ENCODE measurements at places on chromosomes 11 and 22.

GRCh38 chr11:58647141-58647699, 24.8 kb downstream of the CNTF start:
- DNase-seq, result peak; percentile 82

DNA sequence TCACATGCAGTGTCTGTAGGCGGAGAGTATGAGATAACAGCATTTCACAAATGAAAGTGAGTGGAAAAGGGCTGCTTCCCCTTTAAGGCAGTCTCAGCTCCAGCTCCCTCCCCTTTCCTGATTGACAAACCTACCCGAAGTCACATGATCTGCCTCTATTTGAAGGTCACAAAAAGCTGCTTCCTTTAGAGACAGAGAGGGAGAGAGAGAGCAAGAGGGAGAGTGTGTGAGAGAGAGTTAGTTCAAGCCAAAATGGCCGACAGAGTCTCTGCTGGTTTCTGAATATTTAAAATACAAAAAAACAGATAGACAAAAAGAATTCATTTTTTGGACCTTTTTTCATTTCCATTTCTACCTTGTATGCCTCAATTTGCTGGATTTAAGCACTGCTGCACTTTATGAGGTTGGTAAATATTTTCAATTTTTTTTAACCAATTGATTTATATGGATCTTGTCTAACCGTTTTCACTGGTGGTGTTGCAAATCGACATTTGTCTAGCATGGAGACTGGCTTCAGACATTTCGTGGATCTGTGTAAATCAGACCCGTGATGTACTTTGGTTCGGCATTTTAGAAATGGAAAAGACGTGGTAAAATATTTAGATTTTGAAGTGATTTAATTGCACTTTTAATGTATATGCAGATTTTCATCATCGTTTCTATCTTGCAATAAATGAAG, at the start of gene TNRC6B:
TNRC6B (plus strand) TSS at position 188 of the 679 bp plus-strand sequence; CDS start at position 399, 211 bp downstream.
- DNase-seq, result peak; percentile 98

DNA sequence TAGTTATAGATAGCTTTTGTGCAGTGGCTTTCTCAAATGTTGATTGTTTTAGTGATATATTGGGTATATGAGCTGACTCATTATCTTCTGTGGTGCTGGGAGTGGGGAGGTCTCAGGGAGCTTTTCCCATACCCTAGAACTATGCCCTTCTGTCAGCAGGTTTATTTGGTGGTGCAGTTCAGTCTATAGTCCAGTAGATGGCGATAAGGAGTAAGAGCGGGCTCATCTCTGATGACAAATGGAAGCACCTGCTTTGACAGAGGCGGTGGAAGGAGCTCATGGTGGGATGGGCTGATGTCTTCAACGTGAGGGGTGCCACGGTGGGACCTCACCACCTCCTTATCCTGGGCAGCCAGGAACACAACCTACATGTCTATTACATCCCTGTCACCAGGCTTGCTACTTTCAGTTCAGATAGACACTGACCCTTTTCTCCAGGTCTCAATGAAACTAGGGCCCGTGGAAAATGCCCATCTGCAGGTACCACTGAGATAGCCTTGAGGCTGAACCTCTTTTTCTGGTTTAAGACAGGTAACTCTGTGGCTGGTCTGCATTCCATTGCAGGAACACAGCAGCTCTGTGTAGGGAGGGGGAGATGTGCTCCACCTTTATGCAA, 13.0 kb upstream of the OR6A2 start:
- peak; percentile 65 for DNase-seq

DNA sequence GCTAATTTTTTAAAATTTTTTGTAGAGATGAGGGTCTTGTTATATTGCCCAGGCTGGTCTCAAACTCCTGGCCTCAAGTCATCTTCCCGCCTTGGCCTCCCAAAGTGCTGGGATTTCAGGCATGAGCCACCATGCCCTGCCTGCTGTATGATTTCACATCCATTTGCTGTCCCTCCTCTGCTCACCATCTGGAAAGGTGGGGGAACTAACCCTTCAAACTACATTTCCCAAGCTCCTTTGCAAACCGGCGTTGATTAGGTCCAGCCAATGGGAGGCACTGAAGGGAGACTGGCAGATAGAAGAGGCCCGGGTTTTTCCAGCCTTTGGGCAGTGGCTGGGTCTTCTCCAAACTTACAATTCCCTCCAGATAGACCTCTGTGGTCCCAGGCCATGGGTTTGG, 19.3 kb downstream of the RFPL1 start:
- peak; percentile 47 for DNase-seq

GRCh38 chr11:111395081-111395480, 16.0 kb upstream of the POU2AF1 start:
- no peak for DNase-seq

DNA sequence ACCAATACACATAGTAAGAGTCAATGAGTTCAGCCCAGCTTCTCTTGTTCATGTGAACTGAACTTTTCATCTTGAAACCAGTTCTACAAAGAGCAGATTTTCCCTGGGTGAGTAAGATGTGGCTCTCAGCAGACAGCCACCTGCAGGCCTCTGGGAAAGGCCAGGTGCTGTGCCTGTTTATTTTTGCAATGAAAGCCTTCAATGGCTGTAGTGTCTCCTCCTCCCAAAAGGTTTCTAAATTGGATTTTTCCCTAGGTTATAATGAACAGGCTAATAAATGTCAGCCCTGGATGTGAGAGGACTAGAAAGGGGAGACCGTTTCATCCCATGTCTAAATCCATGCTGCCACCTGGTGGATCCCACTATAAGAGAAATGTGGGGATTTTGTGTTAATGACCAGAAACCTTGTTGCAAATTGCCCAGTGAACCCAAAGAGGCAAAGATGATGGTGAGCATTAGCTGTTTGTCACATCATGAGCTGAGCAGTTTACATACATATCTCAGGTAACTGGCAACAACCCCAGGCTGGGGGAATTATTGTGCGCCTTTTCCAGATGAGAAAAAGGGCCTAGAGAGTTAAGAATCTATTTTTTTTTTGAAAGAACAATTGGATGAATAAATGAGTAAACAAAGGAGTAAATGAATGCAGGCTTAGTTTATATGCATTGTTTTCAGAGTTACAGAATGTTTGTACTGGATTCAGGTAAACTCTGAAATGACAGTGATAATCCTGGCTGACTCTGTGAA, 12.7 kb downstream of the C11orf91 start:
- DNase-seq, result peak; percentile 76

GRCh38 chr22:27399161-27399560, 402.4 kb downstream of the MN1 start:
- no peak for DNase-seq

DNA sequence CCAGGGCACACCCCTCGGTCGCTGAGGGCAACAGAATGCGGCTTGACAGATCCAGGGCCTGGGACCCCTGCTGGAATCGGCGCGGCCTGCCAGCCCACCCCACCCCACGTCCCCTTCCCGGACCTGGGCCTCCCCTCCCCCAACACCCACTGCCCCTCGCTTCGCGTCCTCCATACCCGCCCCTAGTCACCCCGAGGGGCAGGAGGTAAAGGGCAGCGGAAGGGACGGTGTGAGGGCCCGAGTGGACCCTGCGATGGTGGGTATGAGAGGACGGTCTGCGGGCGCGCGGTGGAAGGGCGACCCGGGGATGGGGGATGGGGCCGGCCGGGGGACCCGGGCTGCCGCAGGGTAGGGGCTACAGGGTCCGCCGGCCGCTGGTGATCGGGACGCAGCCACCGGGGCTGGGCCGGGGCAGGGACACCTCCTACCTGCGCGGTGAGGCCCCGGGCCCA, 311 bp downstream of the APBB1 start:
- no peak for DNase-seq

GRCh38 chr11:85672105-85672902, 7.4 kb upstream of the CREBZF start:
- no peak for DNase-seq

GRCh38 chr11:32435511-32435941, at the start of gene WT1:
WT1 (minus strand) TSS chr11:32435539.
- no peak for DNase-seq

- DNase-seq, result peak; percentile 72
These were observed 1.6 kb downstream of the FADS1 start for GRCh38 chr11:61814958-61815789.

DNA sequence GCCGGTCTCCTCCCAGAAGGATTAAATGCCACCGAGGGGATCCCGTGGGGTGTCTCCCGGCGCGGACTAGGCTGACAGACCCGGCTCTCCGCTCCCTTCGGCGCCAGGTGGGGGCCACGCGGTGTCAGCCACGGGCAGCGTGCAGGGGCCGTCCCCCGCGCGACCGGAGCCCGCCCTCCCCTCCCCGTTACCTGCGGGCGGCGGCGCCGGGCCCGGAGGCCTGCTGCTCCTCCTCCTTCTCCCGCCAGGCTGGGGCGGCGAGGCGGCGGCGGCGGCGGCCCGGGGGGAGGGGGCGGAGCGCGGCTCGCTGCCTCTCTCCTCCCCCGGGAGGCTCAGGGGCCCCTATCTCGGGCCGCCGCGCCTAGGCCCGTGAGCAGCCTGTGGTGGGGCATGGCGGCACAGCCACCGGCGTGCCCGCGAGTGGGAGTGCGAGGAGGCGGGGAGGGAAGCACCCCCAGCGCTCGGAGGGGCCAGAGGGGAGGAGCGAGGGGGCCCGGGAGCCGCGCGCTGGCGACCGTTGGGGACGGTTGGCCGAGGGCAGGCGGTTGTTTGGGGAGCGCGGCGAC, 450 bp downstream of the ZBTB44 start:
- DNase-seq, result peak; percentile 69

DNA sequence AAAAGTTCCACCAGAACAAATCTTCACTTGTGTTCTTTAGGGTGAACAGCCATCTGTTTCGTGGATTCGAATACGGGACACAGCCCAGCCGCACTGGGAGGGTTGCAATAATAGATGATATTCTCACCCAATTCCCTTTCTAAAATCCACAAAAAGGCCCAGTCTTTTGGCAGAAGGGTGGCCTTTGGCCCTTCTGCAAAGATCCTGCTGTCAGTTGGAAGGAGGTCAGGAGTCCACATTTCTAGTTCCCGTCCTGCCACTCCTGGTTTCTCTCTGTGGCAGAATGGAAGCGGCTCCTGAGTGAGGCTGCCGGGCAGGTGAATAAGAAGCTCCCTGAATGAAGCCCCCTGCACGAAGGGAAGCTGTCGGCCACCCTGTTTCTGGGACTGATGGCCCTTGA, 11.2 kb upstream of the LINC01488 start:
- no peak for DNase-seq

GRCh38 chr11:120028181-120028896, 109.6 kb downstream of the TRIM29 start:
- no peak for DNase-seq

- DNase-seq, result no peak
These were observed 13.9 kb downstream of the SLC35E4 start for GRCh38 chr22:30649430-30650007.

GRCh38 chr22:50002791-50003190, 9.8 kb downstream of the IL17REL start:
- no peak for DNase-seq

GRCh38 chr11:112777283-112777751, 183.9 kb upstream of the NCAM1 start:
- no peak for DNase-seq

DNA sequence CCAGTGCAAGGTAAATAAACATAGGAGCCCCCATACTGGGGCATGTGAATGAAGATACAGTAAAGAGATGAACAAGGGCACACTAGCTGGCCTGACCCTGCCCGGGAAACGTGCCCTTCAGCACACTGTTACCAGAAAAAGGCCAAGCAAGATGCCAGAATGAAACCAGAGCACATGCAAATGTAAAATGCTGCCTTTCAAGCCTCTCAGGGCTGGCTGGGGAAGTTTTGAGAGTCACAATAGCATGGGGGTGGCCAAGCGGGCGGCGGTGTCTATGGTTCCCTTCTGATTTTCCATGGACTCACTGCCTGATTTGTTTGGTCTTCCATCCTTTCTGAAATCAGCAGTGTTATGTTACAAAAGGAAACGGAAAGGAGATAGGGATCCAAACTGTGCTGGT, 18.9 kb upstream of the SUSD2 start:
- DNase-seq, result no peak

DNA sequence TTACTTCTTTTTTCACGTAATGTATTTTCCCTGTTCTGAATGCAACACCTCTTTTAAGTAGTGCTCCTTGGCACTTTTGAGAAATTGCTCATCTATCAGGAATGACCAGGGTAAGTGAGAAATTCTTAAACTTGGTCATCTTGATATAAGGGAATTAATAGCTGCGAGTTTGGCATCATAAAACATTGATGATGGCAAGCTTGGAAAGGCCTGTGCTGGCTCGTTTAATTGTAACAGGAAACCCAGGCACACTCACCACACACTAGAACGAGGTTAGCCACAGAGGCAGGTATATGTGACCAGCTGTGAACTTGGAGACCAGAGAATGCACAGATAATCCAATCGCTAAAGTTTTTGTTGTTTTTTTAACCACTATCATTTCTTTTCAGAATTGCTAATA, 24.3 kb downstream of the FAM118A start:
- no peak for DNase-seq

- peak; percentile 85 for DNase-seq
These were observed 518 bp downstream of the KMT5B start for GRCh38 chr11:68212421-68213134.

- DNase-seq, result no peak
These were observed 588.1 kb downstream of the NELL1 start for GRCh38 chr11:21257461-21257860.

- DNase-seq, result no peak
These were observed 257.5 kb downstream of the TMEM135 start for GRCh38 chr11:87295237-87295636.

DNA sequence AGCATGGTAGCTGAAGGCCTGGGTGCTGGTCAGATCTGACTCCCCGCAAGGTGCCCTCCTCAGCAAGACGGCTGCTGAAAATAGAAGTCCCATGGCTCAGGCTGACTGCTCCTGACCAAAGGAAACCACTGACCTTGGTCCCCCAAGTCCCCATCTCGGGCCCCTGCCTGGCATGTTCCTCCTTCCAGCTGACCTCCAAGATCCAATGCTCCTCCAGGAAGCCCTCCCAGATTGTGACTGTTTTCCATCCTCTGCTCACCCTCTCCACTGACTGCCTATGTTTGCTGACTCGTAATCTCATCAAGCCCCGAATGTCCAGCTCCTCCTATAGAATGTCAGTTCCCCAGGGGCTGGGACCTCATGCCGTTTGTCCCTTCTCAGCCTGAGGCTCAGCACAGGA, 30.5 kb downstream of the ALX4 start:
- DNase-seq, result no peak

- DNase-seq, result no peak
These were observed 180.5 kb downstream of the IGLL1 start for GRCh38 chr22:23399367-23400285.

- DNase-seq, result no peak
These were observed 108.4 kb downstream of the FDX1 start for GRCh38 chr11:110538154-110538553.

GRCh38 chr22:19878461-19879245, 24.0 kb upstream of the GNB1L start:
- DNase-seq, result no peak

All from MM.1S (cell line).